ENCODE measurements at places on chromosomes 1 and 21. TPM values are rescaled to one million over a fixed set of nuclear protein-coding genes. Genes with fewer than 3 reads are reported as not detected.

PADI1 gene
- 0.47 TPM for total RNA-seq

S100A9 gene
- not detected for total RNA-seq

CHIT1 gene
- not detected for total RNA-seq

TEDDM1 gene
- not detected for total RNA-seq

ZFP69B gene
- total RNA-seq = 4.0 TPM

DNA sequence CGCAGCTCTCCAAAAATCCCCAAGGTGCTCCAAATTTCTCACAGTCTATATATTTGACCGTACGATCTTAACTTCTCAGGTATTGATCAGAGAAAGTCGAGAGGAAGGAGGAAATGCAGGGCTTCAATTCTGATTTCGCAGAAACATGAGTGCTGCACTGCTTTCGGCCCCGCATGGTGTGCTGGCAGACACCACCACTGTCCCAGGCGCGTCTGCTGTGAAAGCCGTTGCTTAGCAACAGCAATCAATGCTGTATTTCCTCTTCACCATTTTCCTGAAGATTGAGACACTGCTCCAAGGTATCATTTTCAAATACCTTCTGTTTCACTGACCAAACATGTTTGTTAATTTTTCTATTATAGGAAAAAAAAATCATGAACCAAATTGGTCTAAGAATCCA is 296.3 kb downstream of the SMYD3 start:
- DNase-seq = no peak

DNA sequence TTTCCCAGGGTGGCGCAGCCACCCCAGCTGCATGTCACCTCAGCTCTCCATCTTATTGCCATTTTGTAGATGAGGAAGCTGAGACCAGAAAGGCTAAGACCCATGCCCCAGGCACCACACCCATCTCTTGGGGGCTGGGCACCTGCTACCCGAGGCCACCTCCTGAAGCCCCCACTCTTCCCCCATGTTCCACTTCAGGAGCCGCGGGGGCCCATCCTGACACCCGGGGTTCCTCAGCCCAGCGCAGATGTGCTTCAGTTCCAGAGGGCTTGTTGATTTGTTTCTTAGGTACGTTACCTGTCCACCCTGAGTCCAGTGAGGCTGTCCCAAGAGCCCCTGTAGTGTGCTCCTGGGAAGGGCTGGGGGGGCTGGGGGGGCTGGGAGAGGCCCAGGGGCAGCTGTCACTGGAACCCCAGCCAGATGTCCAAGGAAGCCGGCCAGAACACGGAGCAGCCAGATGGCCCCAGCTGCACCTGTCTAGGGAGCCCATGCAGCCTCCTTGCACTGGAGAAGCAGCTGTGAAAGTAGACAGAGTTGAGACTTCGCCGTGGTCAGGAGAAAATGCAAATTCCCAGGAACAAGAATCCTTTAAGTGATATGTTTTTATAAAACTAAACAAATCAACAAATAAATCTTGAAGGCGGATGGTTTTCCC is 17.1 kb upstream of the CCDC27 start:
- no peak for DNase-seq

DNA sequence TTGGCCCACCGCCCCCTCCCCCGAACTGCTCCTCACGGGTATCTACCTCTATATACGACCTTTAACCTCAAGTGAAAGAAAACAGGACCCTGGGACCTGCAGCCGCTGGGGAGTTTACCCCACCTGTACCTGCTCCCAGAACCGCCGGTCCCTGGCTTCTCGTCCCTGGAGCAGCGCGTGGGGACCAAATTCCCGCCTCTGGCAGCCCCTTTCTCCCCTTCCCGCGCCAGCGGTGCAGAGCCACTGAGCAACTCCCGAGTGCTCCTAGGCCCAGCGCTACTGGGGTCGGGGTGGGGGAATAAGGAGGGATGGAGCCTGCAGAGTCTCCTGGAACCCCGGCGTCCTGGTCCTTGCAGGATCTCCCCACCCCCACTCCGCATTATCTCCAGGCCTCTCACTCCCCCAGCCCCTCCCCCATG is 1.6 kb downstream of the SYT6 start:
- no peak for DNase-seq

- DNase-seq = peak; percentile 93
Measured at GRCh38 chr1:212595787-212596714, 12.5 kb upstream of the ATF3 start.

- no peak for DNase-seq
Measured at GRCh38 chr1:214977700-214978374, 104.7 kb upstream of the KCNK2 start.

DNA sequence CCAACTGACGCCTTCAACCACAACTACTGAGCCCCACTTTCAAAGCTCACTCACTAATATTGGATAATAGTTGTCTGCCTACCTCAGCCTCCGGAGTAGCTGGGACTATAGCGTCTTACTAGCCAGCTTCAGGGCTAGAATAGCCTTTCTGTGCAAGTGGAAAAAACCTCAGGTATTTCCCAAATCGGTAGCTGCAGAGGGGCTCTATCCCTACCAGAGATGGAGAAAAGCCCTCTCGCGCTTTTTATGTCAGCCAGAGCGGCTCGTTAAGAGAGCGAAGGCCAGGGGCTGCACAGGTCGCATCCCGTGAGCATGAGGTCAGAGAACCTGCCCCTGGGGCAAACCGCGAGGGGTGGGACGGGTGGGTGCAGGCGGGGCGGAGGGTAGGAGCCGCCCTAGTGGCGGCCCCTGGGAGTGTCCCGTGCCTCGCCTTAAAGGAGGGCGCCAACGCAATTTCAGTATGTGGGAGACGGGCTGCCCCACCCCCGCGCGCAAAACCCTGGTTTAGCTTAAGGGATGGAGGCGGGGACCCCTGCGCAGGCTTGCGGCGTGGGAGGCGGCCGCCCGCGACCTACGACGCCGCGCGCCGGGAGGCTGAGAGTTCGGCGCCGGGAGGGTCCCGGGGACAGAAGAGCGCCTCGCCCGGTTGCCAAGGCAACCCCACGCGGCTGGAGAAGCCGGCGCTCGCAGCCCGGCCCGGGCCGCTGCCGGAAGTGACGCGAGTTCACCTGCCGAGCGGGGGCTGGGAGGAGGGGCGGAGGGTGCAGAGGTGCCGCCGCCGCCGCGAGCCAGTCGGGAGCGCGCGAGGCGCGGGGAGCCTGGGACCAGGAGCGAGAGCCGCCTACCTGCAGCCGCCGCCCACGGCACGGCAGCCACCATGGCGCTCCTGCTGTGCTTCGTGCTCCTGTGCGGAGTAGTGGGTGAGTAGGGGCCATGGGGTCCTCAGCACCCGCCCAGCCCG is at the start of gene CXADR:
TSS of gene CXADR (plus strand) at position 791 of the 961 bp plus-strand sequence. CDS start at position 878, 87 bp downstream.
- peak; percentile 72 for DNase-seq

GRCh38 chr1:6454856-6455751 is 10.9 kb downstream of the TNFRSF25 start:
- no peak for DNase-seq

DNA sequence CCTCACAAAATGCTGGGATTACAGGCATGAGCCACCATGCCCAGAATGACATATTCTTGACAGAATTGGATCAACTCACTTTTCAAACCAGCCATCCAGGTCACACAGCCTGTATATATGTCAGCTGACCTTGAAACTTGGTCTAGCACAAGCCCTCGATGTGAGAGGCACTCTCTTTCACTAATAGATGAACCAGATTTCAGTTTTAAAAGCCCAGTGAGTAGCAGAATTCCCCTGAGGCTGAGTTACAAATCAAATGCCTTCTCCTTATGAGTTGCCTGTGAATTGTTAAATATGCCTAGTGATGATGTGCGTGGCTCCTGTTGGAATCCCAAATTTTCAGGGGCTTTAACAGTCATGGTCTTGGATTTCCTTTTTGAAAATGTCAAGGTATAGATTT is 88.7 kb downstream of the CD247 start:
- DNase-seq = no peak

GRCh38 chr1:109251277-109252166 is 2.2 kb downstream of the CELSR2 start:
- no peak for DNase-seq

- peak; percentile 76 for DNase-seq
Measured at GRCh38 chr1:77394166-77394565, 112.3 kb downstream of the AK5 start.

DNA sequence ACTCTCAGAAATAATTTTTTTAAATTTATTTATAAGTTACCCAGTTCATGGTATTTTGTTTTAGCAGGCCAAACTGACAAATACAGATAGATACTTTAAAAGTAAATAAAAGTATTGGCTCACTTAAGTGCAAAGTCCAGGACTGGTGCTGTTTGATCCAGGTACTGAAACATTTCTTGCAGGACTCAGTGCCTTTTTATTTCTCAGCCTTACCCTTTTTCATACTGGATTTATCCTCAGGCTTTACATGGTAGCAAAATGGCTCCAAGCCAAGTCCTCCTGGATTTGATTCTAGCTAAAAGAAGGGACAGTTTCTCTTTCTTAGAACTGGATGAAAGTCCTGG is 83.8 kb downstream of the DIRAS3 start:
- no peak for DNase-seq

DNA sequence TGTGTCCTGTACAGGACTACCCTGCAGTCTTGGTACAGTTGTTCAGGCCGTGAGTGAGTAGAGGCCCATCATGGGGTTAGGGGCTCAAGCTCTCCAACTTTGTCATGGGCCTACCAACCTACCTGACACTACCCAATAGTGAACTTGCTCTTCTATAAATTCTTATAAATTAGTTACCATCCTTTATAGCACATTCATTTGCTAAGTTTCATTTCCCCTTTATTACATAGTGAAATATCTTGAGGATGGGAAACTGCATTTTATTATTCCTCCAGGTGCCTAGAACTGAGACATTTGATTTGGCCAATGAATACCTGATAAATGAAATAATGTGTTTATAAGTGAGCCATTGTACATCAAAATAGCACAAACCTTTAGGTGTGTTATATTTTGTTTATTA is 9.1 kb upstream of the CTH start:
- no peak for DNase-seq

GRCh38 chr21:32956061-32956656 is 69.6 kb upstream of the OLIG2 start:
- DNase-seq = no peak

- no peak for DNase-seq
Measured at GRCh38 chr1:193437785-193438184, 251.4 kb upstream of the B3GALT2 start.

DNA sequence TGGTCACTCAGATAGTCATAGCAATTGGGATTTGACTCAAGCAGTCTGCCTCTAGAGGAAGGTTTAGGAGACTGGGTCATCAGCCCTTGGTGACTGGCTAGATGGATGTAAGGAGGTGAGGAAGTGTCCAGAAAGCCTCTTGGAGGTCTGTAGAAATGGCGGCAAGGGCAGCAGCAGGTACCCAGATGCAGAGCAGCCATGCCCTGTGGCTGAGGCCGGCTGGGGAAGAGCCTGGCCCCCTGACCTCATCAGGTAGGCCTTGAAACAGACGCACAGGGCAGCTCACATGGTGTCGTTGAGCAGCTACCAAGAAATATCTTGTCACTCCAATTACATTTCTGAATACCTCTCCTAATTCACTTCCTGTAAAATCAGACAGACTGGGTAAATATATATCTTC is 98.2 kb downstream of the DMRTB1 start:
- DNase-seq = no peak

- no peak for DNase-seq
Measured at GRCh38 chr1:119739150-119739549, 27.4 kb downstream of the PHGDH start.

GRCh38 chr1:1085171-1085841 is 11.2 kb upstream of the RNF223 start:
- no peak for DNase-seq

- DNase-seq = peak; percentile 18
Measured at GRCh38 chr1:224432672-224433040, 1.9 kb downstream of the WDR26 start.

DNA sequence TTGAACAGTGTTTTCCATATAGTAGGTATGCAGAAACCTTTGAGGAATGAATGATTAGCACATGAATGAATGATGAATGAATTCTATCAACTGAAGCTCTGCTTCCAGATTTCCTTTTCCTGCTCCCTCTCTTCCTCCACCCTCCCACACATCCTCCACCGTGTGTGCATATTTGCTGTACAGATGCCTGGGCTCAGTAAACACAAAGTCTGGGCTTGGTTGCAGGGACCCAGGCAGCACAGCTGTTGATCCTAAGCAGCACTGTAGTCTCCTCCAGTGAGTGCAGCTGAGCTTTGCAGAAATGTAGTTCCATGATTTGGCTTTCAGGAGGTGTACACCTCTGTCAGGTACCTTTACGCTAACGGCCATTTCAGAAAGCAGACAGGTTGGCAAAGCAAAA is 611.7 kb downstream of the NUF2 start:
- DNase-seq = no peak

GRCh38 chr1:6162773-6163172 is 17.3 kb downstream of the CHD5 start:
- no peak for DNase-seq

DNA sequence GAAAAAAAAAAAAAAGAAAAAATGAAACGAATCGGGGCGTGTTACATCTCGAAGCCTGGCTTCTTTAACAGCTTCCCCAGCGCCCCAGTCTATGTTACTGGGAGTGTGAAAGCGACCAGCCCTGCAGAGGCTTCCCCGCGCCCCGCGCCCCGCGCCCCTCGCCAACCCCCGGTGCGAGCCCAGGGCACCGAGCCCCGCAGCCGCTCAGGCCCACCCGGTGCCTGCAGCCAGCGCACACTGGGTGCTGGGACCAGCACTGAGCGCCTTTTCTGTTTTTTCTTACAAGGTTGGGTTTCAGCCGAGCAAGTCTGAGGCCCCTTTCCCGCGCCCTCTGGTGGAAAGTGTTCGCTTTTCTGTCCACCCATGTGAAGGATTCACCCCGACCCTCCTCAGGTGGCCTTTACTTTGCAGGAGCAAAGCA is 42.1 kb upstream of the ZNF496 start:
- DNase-seq = no peak

DNA sequence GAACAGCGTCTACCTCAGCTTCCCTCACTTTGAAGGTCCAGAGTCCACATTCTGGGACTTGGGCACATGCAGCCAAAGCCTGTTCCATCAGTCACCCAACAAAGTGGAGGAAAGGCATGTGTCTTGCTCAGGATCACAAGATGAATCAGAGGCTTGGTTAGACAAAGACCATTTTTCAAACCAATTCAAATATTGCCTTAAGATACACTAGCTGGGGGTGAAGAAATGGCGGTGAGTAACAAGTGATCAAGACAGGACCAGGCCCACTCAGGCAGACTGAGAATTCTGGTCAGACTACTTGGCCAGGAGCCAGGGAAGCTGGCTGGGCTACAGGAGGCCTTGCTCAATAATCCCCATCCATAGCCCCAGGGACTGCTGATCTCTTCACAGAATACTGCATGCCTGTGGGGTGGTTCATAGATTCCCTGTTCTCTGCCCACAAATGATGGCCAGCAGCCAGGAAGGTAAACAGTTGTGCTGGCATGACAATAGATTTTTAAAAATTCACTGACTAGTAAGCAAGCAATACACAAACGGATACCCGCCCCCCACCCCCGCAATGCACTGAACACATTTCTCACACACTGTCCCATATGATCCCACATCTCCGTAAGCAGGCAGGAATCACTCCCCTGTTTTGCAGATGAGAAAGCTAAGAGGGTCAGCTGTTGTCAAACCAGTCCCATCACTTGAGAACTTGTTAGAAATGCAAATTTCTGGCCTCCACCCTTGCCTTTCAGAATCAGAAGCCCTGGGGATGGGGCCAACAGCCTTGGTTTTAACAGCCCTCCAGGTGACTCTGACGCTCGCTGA is 27.2 kb downstream of the ERI3 start:
- DNase-seq = peak; percentile 100
